ENCODE measurements at places on chromosomes 6 and 20. TPM values are rescaled to one million over a fixed set of nuclear protein-coding genes. Genes with fewer than 3 reads are reported as not detected.

DNA sequence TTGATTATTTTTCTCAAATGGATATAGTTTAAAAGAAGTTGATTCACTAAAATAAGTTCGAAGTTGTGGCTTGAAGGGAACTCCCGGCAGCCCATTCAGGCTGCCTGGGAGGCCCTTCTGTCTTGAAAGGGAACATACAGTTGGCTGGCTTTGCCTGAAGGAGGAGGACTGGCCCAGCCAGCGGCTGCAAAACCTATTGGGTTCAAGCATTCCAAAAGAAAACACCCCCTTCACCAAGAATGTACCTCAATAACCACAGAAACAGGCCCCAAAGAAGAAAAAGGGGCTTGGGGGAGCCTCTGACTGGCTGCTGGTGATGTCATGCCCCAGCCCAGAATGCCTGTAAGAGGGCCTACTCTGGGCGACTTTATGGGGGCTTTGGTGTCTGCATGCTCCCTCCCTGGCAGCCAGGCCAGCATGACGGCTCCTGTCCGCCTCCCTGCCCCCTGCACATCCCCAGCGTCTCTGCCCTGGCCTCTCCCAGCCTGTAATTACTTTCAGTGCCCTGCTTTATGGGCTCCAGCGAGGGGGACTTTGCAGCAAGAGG is 36.5 kb downstream of the MAFB start:
- no peak overlapping the region for H3K27ac ChIP-seq
- H3K27me3 ChIP-seq = no peaks in the 10 kb centered on the region
- DNase-seq = no peak
- no peak overlapping the region for H3K4me3 ChIP-seq

- peaks cover 11% of the 10 kb centered on the region for H3K36me3 ChIP-seq
- no peak overlapping the region for H3K27ac ChIP-seq
- H3K4me3 ChIP-seq = no peak overlapping the region
- DNase-seq = no peak
Observed at GRCh38 chr20:45896641-45897161, 5.6 kb downstream of the CTSA start.

GRCh38 chr20:12072221-12072953 is 154.7 kb downstream of the BTBD3 start:
- H3K27ac ChIP-seq = no peak overlapping the region
- DNase-seq = no peak
- no peak overlapping the region for H3K4me3 ChIP-seq
- no peaks in the 10 kb centered on the region for H3K4me1 ChIP-seq
- no peaks in the 10 kb centered on the region for H3K36me3 ChIP-seq

DNA sequence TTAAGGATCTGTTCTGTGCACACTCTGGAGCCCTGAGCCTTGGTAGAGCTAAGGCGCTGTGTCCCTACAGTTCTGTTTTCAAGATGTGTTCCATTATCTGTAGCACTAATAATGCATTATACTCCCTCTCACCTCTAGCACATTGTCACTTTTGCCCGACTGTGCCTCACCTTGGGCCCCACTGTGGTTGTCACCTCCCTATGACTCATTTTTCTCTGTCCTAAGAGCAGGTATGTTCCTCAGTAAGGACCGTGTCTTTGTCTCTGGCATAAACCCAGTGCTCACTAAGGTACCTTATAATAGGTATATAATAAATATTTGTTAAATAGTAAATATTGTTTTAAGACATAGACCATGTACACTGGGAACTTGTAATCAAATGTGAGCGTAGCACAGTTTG is 942.5 kb upstream of the CITED2 start:
- H3K4me3 ChIP-seq = no peak overlapping the region
- no peaks in the 10 kb centered on the region for H3K36me3 ChIP-seq
- no peak overlapping the region for H3K27ac ChIP-seq
- no peak for DNase-seq

DNA sequence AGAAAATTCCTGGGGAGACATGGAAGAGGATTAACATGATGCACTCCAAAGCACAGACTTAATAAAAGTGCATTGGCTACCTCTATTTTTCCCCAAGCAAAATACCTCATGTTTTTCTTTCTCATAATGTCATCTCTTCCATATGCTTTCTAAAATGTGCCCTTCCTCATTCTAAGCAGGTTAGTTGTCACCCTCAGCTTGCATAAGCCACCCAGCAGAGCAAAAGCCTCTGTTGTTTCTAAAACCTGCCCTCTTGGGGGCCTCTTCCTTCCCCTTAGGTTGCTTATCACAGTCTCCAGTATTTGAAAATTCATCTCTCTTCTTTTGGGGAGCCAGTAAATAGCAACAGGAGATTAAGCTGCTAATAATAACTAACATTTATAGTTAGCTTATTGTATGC is 183.6 kb upstream of the FLRT3 start:
- no peaks in the 10 kb centered on the region for H3K4me1 ChIP-seq
- no peak overlapping the region for H3K4me3 ChIP-seq
- no peaks in the 10 kb centered on the region for H3K36me3 ChIP-seq
- no peak for DNase-seq
- no peak overlapping the region for H3K27ac ChIP-seq

CD109 gene
- 24.4 TPM for total RNA-seq

PPP1R3G gene
- 0.16 TPM for total RNA-seq

SLC17A1 gene
- 0.32 TPM for total RNA-seq

Measured in activated T-helper 2 cell treated with anti-CD3 and anti-CD28 coated beads, Interferon-gamma antibody, Interleukin-2, Interleukin-4, amounts not matched to agents 10 μg/mL and 5 μg/mL and 100 μg/mL, durations not matched to agents 14 hours and 24 hours and 36 hours (primary cell).